ENCODE measurements at places on chromosomes 11 and 22.

DNA sequence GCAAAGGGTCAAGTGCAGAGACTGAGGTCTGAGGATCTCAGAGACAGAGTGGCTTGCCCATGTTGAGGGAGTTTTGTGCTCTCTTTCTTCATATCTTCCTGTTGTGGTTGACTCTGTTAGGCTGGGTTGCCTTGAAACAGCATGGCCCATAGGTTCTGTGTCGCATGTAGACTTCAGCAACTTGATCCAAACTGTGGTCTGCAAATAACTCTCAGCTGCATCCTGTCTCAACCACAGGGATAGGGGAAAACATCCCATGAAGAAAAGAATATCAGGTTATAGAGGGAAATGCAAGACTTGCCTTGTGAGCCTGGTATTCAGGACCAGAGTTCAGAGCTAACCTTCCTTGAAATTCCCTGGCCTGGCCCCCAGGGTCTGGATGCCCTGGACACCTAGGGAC, 69.4 kb downstream of the FLI1 start:
- DNase-seq: no peak

DNA sequence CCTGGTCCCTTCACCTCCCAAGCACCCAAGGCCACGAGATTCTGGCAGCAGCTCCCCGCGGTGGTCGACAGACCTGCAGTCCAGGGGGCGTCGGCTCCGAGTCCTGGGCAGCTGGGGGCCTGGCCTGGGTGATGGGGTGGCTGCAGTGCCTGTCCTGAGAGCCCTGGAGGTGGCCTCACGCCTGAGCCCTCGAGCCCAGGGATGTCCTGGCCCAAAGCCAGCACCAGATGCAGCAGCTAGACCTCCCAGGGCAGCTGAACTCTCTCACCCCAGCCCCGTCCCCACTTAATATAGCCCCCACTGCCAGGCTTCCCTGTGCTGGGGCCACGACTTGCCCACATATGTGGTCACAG, 6.6 kb downstream of the LMNTD2 start:
- DNase-seq: no peak

GRCh38 chr11:133228471-133229329, 303.6 kb downstream of the OPCML start:
- no peak for DNase-seq

DNA sequence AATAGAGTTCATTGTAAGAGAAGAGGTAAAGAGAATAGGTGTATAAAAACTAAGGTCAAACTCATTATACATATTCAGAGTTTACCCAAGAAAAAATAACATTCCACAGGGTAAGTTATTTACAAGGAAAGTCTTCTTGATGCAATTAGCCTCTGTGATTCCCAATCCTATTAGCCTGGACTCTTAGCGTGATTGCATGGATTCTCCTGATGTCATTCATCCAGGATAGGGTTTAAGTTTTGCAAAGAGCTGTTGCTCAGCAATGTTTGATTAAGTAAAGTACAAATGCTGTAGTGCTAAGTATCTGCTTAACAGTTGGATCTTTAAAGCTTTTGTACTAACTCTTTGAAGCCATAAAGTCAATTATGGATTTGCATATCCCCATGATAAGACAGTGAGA, 767.8 kb upstream of the LUZP2 start:
- no peak for DNase-seq

GRCh38 chr11:78372114-78372768, 45.4 kb downstream of the GAB2 start:
- DNase-seq: no peak

DNA sequence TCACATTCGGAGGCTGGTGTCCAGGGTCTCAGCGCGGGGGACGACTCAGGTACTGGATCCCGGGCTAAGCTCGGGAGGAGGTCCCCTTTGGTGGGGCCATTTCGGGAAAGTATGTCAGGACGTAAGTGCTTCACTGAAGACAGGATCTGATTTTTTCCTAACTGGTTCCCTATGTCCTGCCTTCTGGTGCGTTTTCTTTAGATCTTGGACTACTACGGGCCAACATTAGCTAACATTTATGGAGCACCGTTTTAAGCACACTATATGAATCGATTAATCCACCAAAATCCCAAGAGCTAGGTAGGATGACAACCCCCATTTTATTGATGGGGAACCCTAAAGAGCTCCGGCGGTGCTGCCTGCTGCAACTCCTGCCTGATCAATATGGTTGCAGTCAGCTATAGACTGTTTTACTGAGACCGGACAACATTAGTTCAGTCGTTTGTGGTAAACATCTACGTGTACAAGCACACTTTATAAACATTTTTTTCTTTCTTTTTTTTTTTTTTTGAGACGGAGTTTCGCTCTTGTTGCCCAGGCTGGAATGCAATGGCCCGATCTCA, 17.0 kb upstream of the WDR74 start:
- no peak for DNase-seq

- no peak for DNase-seq
Observed at GRCh38 chr11:83367745-83368144, 81.6 kb upstream of the CCDC90B start.

- no peak for DNase-seq
Observed at GRCh38 chr11:96006037-96006436, 82.1 kb upstream of the MTMR2 start.
